ENCODE measurements at places on chromosomes 4 and X. TPM values are rescaled to one million over a fixed set of nuclear protein-coding genes. Genes with fewer than 3 reads are reported as not detected.
A peak's percentile ranks its signal among the peaks of the same experiment; 100 is the strongest.

GRCh38 chrX:40083979-40084359 lies 13.8 kb downstream of the BCOR start:
- H3K4me3 ChIP-seq: peak overlapping the region; percentile 58
- peaks cover 75% of the 10 kb centered on the region for H3K4me1 ChIP-seq
- H3K27me3 ChIP-seq: no peaks in the 10 kb centered on the region
- peak overlapping the region; percentile 86 for H3K27ac ChIP-seq
- no peak for DNase-seq

DNA sequence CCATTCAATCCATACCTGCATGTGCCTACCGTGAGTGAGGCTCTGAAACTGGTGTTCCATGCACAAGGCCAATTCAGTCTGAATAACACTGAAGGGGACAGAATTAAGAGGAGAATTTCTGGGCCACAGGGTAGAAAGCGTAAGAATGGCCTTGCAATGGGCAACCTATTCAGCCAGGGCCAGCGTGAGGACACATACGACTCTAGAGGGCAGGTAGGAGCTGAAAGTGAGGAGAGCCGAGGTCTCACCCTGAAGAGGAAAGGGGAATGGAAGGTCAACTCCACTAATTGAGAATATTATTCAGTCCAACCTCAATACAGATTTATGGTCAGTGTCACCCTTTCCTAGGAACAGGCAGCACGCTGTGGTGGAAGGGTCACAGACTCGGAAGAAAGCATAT lies 202.2 kb downstream of the TRIML1 start:
- H3K4me3 ChIP-seq: no peak overlapping the region
- no peaks in the 10 kb centered on the region for H3K27me3 ChIP-seq
- H3K36me3 ChIP-seq: no peaks in the 10 kb centered on the region
- no peak for DNase-seq
- H3K4me1 ChIP-seq: no peaks in the 10 kb centered on the region

DNA sequence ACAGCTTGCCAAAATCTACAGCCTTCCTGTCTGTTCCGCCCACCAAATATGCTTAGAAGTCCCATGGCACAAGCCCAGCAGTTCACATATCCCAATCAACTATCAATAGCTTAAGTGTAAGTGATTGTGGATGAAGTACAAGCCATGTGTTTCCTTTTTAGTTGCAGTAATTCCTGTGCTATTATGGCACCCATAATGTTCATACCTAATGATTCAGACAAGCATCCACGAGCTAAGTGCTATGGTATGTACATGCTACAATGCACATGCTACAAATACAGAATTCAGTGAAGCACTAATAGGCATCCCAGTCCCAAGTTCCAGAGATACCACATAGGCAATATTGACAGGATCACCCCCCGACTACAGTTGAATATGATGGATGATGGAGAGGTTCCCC lies 94.5 kb downstream of the PCDH19 start:
- H3K27ac ChIP-seq: no peak overlapping the region
- H3K4me1 ChIP-seq: peaks cover 9% of the 10 kb centered on the region
- H3K27me3 ChIP-seq: no peaks in the 10 kb centered on the region
- DNase-seq: no peak
- H3K36me3 ChIP-seq: no peaks in the 10 kb centered on the region
- H3K4me3 ChIP-seq: no peak overlapping the region

- DNase-seq: no peak
- no peaks in the 10 kb centered on the region for H3K27me3 ChIP-seq
- no peaks in the 10 kb centered on the region for H3K4me1 ChIP-seq
- peaks cover 3% of the 10 kb centered on the region for H3K36me3 ChIP-seq
These were observed 491.0 kb downstream of the NAF1 start for GRCh38 chr4:162675661-162676060.

- no peak overlapping the region for H3K4me3 ChIP-seq
- H3K36me3 ChIP-seq: no peaks in the 10 kb centered on the region
- H3K4me1 ChIP-seq: no peaks in the 10 kb centered on the region
These were observed 117.9 kb downstream of the COX18 start for GRCh38 chr4:72951628-72952027.

Gene HSD17B10
- 65.8 TPM for total RNA-seq

DNA sequence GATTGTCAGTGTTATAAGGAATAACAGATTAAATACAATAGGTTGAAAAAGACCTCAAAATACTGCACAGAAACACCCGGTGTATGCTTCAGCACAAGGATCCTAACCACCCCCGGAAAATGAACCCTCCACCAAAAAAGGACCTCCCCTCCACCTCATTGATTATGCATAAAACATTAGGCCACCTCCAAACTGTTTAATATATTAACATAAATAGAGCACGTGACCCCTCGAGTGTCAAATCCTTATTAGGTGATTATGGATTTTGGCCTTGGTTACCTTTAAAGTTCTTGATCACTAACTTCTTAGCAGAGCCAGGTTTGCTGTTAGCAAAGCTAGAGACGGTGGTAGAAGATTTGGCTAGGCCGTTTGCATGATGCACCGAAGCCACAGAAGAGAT lies 958 bp downstream of the CUL4B start:
- H3K27ac ChIP-seq: peak overlapping the region; percentile 98
- DNase-seq: no peak
- H3K4me1 ChIP-seq: peaks cover 17% of the 10 kb centered on the region
- H3K27me3 ChIP-seq: no peaks in the 10 kb centered on the region
- H3K4me3 ChIP-seq: peak overlapping the region; percentile 90
- no peaks in the 10 kb centered on the region for H3K36me3 ChIP-seq

Gene STK32B
- total RNA-seq: 0.69 TPM

Gene SPANXC
- not detected for total RNA-seq

DNA sequence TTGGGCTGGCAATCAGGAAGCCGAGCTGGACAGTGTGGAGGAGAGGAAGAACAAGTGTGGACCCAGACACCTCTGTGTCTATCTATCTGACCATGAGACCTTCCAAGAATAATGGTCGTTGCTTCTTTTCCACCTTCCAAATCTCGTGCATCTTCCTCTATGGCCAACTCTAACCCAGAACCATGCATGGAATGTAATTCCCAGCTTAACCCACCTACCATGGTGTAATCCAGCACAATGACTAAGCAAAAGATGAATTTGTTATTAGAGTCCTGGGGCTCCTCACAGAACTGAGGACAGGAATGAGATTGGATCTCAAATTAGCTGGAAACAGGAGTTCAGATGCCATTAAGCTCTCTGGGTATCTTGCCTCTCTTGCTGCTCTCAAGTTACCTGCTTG lies 17.4 kb upstream of the TMEM184C start:
- H3K27ac ChIP-seq: no peak overlapping the region
- DNase-seq: no peak
- no peak overlapping the region for H3K4me3 ChIP-seq
- no peaks in the 10 kb centered on the region for H3K27me3 ChIP-seq
- H3K4me1 ChIP-seq: peaks cover 20% of the 10 kb centered on the region
- no peaks in the 10 kb centered on the region for H3K36me3 ChIP-seq

DNA sequence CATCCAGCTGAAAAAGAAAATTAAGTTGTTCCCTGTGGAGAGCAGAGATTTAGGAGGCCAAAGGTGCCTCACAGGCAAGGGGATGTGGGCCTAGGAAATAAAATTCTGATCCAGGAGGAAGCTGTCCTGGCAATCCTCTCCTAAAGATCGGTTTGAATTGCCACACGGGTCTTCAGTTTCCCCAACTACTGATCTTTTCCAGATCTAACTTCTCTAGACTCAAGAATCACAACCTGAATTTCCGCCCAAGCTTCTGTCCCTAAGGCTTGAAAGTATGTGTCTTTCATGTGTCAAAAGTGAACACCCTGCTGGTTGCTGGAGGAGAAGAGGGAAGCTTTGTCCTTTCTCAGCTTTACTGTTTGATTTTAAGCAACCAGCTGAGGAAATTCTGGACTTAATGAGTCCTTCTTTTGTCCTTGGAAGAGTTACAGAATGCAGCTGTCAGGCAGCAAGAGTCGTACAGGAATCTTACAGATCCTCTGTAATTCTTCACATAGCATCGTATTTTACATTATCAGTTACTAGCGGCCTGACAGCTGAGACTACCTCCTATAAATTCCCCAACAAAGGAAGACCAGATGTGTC lies 93.8 kb downstream of the INPP4B start:
- peak overlapping the region; percentile 90 for H3K27ac ChIP-seq
- no peak overlapping the region for H3K4me3 ChIP-seq
- no peaks in the 10 kb centered on the region for H3K27me3 ChIP-seq
- DNase-seq: no peak
- H3K4me1 ChIP-seq: peaks cover 38% of the 10 kb centered on the region

Gene NPNT
- total RNA-seq: 68.6 TPM

Gene POF1B
- 1.5 TPM for total RNA-seq

Gene VEGFC
- 2.5 TPM for total RNA-seq

Gene MAGEE2
- not detected for total RNA-seq

- H3K36me3 ChIP-seq: peaks cover 3% of the 10 kb centered on the region
- H3K27me3 ChIP-seq: no peaks in the 10 kb centered on the region
- DNase-seq: no peak
- no peak overlapping the region for H3K27ac ChIP-seq
- no peaks in the 10 kb centered on the region for H3K4me1 ChIP-seq
These were observed 84.8 kb downstream of the MSN start for GRCh38 chrX:65752294-65752693.

Gene PCDH7
- 74.3 TPM for total RNA-seq

Gene LRP2BP
- 1.6 TPM for total RNA-seq

- no peaks in the 10 kb centered on the region for H3K27me3 ChIP-seq
- H3K27ac ChIP-seq: no peak overlapping the region
- no peak overlapping the region for H3K4me3 ChIP-seq
These were observed 17.7 kb upstream of the SLC7A11 start for GRCh38 chr4:138259824-138260223.

DNA sequence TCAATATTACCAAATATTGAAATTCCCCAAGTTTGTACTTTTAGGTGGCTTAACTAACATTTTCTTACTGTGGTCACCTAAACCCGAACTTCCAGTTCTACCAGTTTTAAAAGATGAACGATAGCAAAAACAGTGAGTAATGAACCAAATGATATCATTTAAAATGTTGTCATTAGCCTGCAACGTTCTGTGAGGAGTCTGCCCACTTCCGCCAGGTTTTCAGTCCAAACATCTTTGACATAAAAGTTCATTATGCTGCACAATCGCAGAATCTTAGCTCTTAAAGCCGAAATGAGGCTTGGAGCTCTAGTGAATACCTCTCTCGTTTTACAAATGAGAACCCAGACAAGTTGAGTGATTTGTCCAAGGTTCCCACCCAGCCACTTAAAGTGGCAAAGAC lies 762 bp downstream of the PIGA start:
- peaks cover 9% of the 10 kb centered on the region for H3K4me1 ChIP-seq
- peak overlapping the region; percentile 93 for H3K4me3 ChIP-seq
- no peak for DNase-seq
- H3K27ac ChIP-seq: peak overlapping the region; percentile 96
- peaks cover 14% of the 10 kb centered on the region for H3K27me3 ChIP-seq

Gene XK
- 0.51 TPM for total RNA-seq

GRCh38 chr4:98203332-98204235 lies 57.6 kb upstream of the RAP1GDS1 start:
- H3K4me3 ChIP-seq: no peak overlapping the region
- H3K27me3 ChIP-seq: no peaks in the 10 kb centered on the region
- no peak overlapping the region for H3K27ac ChIP-seq
- no peaks in the 10 kb centered on the region for H3K4me1 ChIP-seq
- no peak for DNase-seq
- no peaks in the 10 kb centered on the region for H3K36me3 ChIP-seq

Gene TMPRSS11E
- 0.11 TPM for total RNA-seq

Gene RTL5
- 36.1 TPM for total RNA-seq

DNA sequence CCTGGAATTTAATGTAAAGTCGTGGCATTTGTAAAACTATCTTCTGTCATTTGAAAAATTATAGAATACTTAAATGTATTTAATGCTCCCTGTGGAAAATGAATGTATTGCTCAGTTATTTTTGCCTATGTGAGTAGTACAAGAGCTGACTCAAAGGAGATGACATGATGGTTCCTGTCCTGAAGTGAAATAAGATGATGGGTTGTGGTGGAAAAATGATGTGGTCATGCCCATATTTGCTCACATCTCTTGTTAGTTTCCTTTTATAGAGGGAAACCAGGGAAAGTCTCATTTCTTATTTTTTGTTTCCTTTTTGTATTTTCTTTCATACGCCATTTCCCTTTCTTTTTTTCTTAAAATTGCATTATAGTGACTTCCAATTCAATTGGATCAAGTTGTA lies 23.7 kb downstream of the PLS3 start:
- no peak for DNase-seq
- peak overlapping the region; percentile 79 for H3K27ac ChIP-seq
- peaks cover 11% of the 10 kb centered on the region for H3K36me3 ChIP-seq

DNA sequence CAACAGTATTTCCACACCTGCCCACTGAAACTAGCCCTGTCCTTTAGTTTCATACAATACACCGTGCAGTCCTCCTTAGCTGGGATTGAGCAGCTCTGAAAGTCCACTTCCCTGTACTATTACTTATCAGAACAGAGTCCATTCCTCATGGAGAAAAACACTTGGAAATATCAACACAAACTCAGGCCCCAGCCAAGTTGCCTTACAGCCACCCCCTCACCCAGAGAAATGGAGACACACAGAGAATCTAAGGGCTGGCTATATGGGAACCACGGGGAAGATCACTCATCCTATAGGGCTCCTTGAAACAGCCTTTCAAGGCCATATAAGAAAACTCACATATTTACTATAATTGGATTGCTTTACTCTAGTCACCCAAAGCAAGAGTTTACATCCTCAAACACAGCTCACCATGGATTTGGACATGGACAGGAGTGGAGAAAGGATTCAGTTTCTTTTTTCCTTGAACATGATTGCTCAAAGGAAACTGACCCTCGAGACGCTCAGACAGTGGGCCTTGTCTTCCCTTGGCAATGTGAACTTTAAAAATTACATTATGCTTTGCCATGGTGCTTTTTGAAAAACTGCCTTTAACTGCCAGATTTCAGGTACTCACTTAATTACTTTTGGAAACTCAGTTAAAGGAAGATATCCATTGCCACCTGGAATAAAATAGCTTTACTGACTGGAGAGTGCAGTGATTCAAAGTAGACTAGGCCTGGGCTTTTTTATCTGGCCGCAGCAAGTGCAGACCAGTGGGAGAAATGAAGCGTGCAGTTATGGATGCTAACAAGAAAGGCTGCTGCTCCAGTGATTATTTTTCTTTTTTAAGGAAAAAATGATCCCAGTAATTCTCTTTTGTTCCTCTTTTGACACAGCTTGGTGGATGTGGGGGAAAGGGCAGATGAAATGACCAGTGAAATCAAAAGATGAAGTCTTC lies 1.6 kb downstream of the SCARB2 start:
- H3K4me3 ChIP-seq: peak overlapping the region; percentile 91
- no peak for DNase-seq
- no peaks in the 10 kb centered on the region for H3K36me3 ChIP-seq
- H3K27me3 ChIP-seq: no peaks in the 10 kb centered on the region
